Endothelial cell of umbilical vein (primary cell): ENCODE measurements at places on chromosomes 7 and 10. TPM values are rescaled to one million over a fixed set of nuclear protein-coding genes. Genes with fewer than 3 reads are reported as not detected.

- peak; percentile 20 for DNase-seq
Observed at GRCh38 chr10:97771055-97771891, 526 bp downstream of the SFRP5 start.

DNA sequence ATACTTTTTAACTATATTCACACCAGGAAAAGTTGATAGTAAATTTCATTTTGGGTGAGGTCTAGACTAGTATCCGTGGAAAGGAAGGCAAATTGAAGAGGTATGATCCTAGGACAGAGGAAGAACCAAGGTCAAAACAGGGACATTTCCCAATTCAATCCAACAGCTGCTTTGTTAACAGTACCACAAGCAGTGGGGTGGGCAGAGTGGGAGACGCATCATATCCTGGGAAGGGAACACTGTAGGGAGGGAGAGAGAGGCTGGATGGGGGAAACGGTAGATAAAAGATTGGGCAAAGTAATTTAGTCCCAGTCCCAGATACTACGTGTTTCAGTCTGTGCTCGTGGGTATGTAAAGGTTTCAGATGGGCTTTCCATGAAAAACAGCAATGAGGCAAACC is 9.2 kb upstream of the FAS start:
- no peak for DNase-seq

DNA sequence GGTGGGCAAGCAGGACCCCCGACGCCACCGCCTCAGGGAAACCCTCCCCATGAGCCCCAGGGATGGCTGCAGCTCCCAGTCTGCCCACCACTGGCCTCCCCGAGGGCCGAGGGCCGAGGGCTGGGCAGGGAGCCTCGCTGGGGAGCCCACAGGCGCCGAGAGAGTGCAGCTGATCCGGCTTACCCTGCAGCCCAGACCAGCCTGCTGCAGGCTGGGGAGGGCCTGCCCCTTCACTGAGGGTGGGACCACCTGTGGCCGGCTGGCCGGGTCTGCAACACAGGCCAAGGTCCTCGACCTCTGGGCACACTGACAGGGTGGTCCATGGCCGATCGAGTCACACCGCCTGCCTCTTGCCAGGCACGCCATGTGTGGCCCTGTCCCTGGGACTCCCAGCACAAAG is 27.3 kb upstream of the ADGRA1 start:
- DNase-seq, result no peak

DNA sequence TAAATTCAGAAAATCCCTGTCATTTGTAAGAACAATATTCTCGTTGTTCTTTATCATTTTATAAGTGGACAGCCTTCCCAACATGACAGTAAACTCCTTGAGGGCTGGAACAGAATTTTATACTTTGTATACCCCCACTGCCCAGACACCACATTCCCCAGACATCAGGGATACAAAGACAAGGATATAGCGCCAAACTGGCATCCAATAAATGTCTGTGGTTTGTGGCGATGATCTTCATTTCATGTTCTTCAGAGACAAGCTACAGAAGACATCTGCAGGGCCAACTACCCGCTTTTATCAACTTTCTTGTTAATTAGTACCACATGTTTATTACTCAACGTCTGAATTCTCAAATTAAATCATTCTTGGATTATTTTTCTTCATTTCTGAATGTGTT is 155.9 kb downstream of the ATE1 start:
- no peak for DNase-seq

Gene OR9A2
- total RNA-seq, result not detected in 2 replicates

Gene PDE1C
- 2.9 and 3.1 TPM in 2 replicates for total RNA-seq

Gene NEUROG3
- not detected in 2 replicates for total RNA-seq

Gene ASB10
- not detected in 2 replicates for total RNA-seq

Gene H2BK1
- total RNA-seq, result not detected in 2 replicates

Gene MBL2
- not detected in 2 replicates for total RNA-seq
